ENCODE measurements at places on chromosomes 7 and 10. TPM values are rescaled to one million over a fixed set of nuclear protein-coding genes. Genes with fewer than 3 reads are reported as not detected.

Gene PAPOLB
- 0.16 TPM for polyA plus RNA-seq

Gene ATP6V0A4
- not detected for polyA plus RNA-seq

Gene WIPF3
- 2.8 TPM for polyA plus RNA-seq

Gene AKR1C8
- 0.32 TPM for polyA plus RNA-seq

Gene GNAI1
- polyA plus RNA-seq: 7.5 TPM

Gene CNNM1
- 0.20 TPM for polyA plus RNA-seq

Gene C7orf57
- polyA plus RNA-seq: not detected

Gene ATRNL1
- polyA plus RNA-seq: 0.75 TPM
